ENCODE measurements at places on chromosomes 3 and 15.

DNA sequence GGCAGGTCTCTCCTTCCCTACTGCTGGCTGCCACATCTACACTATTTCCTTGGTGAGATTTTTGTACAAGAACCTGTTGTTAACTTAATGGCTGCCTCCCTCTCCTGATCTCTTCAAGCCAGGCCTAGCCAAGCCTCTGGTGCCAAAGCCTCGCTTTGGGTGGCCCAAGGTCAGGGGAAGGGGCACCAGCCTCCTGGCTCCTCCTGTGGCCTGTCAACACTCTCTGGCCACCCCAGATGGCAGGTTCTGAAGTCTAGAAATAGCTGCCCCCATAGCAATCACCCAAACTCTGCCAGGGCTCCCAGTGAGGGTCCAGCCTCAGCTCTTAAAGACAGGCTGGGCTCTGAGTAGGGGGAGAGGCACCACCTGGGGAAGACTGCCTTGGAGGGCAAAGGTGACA lies 5.0 kb downstream of the IFRD2 start:
- ATAC-seq, result no peak

GRCh38 chr3:17399586-17399985 lies 342.8 kb downstream of the TBC1D5 start:
- ATAC-seq, result no peak

DNA sequence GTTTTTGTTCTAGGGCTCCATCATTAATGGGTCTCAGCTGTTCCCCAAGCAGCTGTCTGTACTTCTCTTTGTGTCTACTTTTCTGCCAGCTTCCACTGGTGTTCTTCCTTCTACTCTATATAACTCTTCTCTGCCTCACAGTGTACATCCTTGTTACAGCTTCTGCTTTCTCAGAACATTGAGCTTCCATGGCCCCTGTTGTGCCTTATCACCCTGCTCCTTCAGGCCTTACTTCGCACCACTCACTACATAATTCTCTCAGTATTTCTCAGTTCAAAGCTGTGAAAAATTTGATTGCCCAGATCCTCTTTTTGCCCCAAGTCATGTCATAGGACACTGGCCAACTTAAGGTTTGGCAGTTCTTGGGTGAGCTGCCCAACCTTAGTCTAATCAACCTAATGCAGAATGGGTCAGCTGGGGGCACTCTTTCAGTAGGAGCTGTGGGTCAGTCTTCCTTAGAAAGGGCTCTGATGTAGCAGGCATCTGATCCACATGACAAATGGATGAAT lies 28.9 kb downstream of the CSTA start:
- ATAC-seq, result no peak

DNA sequence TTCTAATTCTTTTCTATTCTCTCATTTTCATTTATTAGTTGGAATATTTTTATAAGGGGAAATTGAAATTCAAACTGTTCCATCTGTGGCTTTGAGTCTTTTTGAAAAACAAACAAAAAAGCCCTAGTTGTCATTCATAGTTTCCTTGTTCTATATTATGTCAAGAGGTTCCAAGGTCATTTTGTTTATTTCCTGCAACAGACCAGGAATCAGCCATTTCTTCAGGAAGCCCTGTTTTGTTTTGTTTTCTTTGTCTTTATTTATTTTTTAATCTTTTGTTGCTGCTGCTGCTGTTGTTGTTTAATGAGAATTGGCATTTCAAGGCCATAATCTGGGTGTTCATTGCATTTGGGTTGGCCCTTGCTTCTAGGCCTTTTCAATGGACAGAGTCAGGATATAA lies 14.8 kb downstream of the LNP1 start:
- no peak for ATAC-seq

DNA sequence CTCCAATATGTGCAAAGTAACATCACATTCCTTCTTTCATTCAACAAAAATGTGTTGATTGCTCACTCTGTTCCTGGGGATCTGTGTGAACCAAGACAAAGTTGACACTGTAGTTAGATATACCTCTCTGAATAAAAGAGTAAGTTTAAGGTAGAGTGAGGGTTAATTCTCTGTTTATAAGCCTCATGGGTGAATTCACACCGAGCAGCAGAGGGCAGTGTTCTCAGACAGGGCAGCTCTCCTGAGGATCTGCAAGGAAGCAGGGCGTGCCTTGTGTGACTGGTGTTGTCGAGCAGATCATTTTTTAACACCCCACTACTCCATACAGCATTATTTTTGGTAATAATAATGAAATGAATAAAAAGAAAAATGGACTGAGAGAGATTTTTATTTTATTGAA lies 34.4 kb downstream of the PAQR9 start:
- ATAC-seq, result peak; percentile 78

GRCh38 chr15:74317820-74318375 lies 49.5 kb downstream of the CYP11A1 start:
- peak; percentile 61 for ATAC-seq

GRCh38 chr3:197186887-197187588 lies 111.4 kb downstream of the DLG1 start:
- ATAC-seq, result peak; percentile 89

- ATAC-seq, result no peak
Measured at GRCh38 chr3:100968932-100969906, 24.0 kb downstream of the ABI3BP start.

- ATAC-seq, result no peak
Measured at GRCh38 chr3:170055209-170055608, 17.4 kb downstream of the GPR160 start.

- no peak for ATAC-seq
Measured at GRCh38 chr15:68536331-68537095, 42.3 kb upstream of the CORO2B start.

GRCh38 chr3:186471771-186472170 lies 72.4 kb downstream of the CRYGS start:
- ATAC-seq, result no peak

DNA sequence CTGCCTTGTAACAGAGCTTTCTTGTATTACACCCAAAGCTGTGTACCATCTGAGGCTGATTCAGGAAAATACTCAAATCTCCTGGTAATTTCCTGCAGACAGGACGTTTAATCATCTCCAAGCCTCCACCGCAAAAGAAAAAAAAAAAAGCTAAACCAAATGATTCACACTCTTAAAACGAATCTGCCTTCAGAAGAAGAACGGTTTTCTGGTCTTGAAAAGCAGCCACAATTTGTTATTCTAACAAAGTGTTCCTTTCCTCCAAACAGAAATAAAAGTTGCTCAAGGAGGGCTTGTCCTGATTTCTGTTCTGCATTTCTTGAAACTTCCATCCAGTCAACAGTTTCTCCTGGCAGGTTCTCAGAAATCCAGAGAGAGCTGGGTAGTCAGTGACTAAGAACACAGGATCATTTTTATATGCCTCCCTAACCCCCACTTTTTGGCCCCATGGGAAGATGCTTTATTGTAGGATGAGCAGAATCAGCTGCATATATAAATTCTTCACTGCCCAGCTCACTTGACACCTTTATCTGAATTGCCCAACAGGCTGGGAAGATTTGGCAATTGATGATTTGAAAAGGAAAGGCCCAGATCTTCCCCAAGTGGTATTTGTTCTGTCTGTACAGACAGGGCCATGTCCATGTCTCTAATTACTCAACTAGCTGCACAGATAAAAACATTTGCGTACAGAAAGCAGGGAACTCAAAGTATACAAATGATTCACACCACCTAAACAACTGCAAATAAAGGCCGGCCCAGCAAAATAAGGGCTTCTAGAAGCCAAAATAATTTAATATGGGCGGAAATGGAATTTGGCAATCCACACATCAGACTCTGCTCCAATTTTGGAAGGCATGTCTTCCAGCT lies 41.0 kb upstream of the PRICKLE2 start:
- ATAC-seq, result peak; percentile 88

DNA sequence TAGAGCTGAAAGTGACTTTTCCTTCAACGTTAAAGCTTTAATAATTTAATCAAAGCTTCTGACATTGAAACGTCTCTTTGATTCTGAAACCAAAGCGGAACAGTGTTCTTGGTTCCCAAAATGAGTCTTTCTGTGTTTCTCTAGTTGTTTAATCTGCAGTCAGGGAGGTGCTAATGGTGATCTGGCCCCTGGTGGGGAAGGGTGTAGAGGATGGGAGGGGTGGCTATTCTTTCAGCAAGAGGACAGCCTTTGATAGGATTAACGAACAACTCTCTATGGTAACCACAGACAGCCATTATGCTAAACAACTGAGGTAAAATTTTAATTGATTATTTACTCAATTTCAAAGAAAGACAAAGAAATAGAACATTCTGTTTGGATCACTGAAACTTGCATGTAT lies 79.9 kb upstream of the CADPS start:
- ATAC-seq, result no peak

GRCh38 chr3:126493739-126494138 lies 18.0 kb upstream of the ZXDC start:
- ATAC-seq, result no peak

- ATAC-seq, result no peak
Measured at GRCh38 chr15:95326431-95327182, 1003.9 kb upstream of the NR2F2 start.

DNA sequence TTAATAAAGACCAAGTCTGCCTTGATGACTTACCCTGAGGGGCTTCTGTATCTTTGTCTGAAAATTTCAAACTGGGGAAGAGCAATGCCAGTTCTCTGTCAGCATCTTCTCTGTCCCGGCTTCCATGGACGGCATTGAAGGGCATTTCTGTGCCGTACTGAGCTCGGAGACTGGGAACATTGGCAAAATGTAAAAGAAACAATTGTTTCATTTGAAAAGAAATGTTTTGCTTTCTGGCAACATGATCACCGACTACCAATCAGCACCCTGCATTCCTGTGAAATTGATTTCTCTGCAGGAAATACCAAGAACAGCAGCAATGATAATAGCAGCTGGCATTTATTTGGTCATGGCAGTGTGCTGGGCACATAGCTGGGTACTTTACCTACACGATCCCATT lies 26.2 kb downstream of the NME9 start:
- ATAC-seq, result no peak

DNA sequence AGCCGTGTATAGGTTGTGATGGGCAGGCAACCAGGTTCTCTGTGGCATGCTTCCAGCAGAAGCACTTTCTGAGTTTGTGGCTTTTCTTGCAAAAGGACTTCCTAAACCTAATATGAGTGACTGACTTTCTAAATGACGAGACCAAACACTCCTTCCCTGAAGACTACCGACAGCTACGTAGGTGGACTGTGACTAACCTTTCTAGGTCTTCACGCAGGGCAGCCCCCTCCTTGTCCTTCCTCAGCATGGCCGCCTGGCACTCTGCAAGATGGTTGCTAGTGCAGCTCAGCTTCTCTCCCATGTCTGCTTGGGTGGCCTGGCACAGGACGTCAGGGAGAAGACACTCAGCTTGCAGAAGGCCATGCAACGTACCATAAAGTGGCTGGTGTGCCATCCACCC lies 20.9 kb downstream of the CXCR6 start:
- ATAC-seq, result no peak

GRCh38 chr15:67135494-67135893 lies 70.1 kb downstream of the SMAD3 start:
- peak; percentile 68 for ATAC-seq

- ATAC-seq, result peak; percentile 89
Measured at GRCh38 chr3:184543843-184544512, 17.6 kb upstream of the EPHB3 start.

GRCh38 chr15:62301993-62302675 lies 137.0 kb upstream of the C2CD4B start:
- ATAC-seq, result peak; percentile 54

- peak; percentile 56 for ATAC-seq
Measured at GRCh38 chr15:70617911-70618287, 145.5 kb downstream of the UACA start.

GRCh38 chr15:97909291-97909891 lies 51.1 kb upstream of the ARRDC4 start:
- ATAC-seq, result peak; percentile 99

DNA sequence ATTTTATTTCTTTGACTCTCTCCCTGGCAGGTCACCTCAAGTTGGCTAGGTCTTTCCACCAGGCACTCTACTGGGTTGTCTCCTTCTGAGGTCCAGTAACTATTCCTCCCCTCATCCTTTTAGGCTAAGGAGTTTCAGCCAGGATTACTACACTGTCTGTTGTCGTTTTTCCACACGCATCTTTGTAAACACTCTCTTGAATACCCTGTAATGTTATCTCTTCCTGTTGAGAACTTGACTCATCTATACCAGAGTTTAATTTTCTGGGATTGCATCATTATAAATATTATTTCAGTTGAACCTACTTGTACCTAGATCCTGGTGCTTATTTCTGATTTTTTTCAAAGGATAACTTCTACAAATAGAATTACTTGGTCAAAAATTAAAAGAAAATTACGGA lies 138.3 kb downstream of the SQOR start:
- ATAC-seq, result no peak

Data from SK-N-SH treated with all-trans-retinoic acid at 6 μM for 48 hours (cell line).